ENCODE measurements at places on chromosomes 3 and 15.
A peak's percentile ranks its signal among the peaks of the same experiment; 100 is the strongest.

DNA sequence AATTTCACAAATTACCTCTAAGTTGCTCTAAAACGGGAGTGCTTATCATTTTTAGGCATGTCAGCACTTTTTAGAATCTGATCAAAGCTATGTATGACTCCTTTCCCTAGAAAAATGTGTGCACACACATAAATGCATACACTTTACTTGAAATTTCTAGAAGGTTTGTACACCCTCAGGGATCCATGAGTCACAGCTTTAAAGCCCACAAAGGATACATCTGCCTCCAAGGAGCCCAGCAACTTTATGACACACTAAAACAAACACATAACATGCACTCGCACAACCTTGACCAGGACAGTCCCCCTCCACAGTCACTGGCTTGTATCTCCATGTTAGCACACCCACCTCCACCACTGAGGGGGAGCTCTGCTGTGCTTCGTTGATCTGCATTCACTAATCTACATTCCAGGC lies 722.0 kb upstream of the CFAP20DC start:
- DNase-seq = no peak

GRCh38 chr3:48456456-48456855 lies 9.9 kb downstream of the ATRIP start:
- DNase-seq = no peak

DNA sequence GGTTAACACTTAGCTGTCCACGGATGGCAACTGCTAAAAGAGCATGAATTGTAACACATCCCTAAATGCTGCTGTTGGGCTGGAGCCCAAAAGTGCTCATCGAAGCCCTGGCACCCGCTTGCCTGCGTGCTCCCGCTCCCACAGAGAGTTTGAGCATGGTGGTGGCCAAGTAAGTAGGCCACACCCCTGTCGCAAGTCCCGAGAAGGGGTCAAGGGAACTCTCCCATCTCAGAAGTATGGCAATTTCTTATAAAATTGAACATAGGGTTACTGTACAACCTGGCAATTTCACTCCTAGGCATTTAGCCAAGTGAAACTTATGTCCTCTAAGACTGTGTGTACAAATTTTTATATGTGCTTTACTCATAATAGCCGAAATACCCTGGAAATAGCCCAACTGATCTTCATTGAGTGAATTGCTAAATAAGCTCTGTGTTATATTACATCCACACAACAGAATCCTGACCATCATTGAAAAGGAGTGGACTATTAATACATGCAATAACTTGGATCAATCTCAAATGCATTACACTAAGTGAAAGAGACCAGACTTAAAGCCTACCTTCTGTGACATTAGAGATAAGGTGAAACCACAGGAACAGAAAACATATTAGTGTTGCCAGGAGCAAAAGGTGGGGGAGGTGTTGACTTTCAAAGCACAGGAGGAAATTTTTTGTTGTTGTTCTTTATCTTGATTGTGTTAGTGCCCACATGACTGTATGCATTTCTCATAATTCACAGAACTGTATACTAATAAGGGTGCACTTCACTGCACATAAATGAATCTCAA lies 1.5 kb upstream of the GCSAM start:
- no peak for DNase-seq

- DNase-seq = no peak
These were observed 373.1 kb downstream of the FOXP1 start for GRCh38 chr3:71210257-71211007.

- DNase-seq = no peak
These were observed 15.7 kb downstream of the OR5H15 start for GRCh38 chr3:98182196-98182595.

DNA sequence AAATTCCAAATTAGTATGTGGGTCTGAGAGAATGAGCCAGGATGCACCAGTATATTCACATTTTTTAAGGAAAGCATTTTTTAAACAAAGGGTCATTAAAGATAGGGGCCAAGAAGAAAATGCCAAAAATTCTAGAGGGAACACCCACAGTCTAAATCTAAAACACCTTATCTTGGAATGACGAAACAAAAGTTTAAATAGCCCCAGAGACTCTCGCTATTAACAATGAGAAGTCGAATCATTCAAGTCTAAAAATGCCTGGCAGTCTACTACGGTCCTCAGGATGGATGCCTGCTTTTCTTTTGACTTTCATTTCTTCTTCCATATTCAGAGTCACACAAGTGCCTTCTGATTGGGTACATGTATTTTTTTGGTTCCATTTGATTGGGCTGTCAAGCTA lies 66.3 kb downstream of the SSUH2 start:
- no peak for DNase-seq

DNA sequence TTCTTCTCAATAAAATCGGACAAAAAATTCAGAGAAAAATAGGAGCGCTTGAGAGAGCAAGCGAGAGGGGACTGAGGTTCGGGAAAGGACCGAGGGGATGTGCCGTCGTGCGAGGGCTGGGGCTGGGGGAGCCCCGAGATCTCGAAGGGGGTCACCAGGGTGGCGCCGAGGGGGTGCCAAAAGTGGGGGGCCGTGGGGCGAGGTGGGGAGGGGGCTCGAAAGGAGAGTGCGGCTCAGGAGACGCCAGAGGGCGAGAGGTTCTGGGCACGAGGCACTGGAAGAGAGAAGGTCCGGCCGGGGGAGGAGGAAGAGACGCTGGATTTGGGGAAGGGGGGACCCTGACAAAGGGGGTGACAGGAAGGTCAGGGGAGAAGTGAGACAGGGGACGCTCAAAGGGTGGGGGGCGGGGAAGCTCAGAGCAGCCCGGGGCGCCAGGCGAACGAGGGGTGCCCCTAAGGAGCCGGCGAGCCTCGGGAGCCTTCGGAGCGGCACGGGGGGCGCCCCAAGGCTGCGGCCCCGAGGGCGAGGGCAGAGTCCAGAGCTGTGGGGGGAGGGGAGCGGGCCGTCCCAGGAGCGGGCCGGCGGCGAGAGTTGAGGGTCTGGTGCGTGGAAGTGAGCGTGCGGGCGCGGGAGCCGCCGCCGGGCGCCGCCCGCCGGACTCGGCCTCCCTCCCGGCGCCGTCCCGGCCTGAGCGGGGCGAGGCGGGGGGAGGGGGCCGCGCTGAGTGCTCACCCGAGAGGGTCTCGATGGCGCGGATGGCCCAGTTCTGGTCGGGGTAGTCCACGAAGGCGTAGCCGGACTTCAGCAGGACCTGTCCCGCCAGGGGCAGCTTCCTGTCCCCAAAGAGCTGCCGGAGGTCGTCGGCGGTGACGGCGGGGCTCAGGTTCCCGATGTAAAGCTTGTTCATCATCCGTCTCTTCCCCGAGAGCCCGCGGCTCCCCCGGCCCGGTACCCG lies 514 bp downstream of the IGF2BP2 start:
- peak; percentile 52 for DNase-seq

- no peak for DNase-seq
These were observed 212.9 kb downstream of the CD47 start for GRCh38 chr3:107877936-107878335.

DNA sequence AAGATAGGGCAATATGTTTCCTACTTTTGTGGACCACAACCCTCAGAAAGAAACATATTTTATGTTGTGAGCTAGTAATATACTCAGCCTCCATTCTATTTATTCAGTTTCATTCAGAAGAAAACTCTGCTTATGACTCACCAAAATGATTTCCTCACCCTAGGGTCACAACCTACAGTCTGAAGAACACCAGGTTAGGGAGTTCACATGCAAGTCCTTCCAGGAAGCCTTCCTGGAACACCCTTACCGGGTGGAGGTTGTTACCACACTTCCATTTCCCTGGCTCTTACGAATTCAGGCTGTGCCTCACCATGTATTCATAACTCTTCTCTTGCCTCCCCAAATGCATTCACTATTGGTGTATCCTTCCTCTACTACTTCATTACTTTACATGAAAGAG lies 228.0 kb upstream of the ADAMTS9 start:
- no peak for DNase-seq

DNA sequence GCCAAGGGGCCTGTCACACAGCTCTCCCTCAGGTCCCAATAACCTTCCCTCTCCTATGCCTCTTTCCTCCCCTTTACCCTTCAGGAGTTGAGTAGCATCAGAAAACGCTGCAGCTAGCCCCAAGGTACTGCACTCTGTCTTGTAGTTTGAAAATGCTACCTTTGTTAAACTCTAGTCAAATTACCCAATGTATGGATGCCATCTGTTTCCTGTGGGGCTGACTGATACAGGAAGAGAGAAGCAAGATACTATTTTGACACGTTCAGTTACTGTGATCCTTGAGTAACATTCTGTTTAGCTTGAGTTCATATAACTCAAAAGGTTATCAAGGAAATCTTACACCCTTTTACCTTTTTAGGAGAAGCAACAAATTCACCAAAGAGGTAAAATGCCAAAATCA lies 493.1 kb downstream of the FHIT start:
- DNase-seq = no peak

DNA sequence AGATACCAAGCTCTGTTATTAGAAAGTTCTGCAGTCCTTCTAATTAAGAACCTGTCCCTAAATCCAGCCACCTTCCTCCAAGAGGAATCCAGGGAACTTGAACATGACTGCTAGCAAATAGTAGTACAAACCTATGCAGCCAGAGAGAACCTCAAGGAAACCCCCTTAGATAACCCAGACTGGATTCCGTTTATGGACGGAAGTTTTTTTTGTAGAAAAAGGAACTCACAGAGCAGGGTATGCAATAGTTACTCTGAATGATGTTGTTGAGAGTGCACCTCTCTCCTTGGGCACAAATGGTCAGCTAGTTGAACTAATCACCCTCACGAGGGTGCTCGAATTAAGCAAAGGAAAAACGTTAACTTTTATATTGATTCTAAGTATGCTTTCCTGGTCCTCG lies 40.8 kb downstream of the TM4SF18 start:
- no peak for DNase-seq

- no peak for DNase-seq
These were observed 63.5 kb upstream of the KLF13 start for GRCh38 chr15:31262901-31263671.

- DNase-seq = no peak
These were observed 58.8 kb downstream of the ITPR1 start for GRCh38 chr3:4551794-4552442.

DNA sequence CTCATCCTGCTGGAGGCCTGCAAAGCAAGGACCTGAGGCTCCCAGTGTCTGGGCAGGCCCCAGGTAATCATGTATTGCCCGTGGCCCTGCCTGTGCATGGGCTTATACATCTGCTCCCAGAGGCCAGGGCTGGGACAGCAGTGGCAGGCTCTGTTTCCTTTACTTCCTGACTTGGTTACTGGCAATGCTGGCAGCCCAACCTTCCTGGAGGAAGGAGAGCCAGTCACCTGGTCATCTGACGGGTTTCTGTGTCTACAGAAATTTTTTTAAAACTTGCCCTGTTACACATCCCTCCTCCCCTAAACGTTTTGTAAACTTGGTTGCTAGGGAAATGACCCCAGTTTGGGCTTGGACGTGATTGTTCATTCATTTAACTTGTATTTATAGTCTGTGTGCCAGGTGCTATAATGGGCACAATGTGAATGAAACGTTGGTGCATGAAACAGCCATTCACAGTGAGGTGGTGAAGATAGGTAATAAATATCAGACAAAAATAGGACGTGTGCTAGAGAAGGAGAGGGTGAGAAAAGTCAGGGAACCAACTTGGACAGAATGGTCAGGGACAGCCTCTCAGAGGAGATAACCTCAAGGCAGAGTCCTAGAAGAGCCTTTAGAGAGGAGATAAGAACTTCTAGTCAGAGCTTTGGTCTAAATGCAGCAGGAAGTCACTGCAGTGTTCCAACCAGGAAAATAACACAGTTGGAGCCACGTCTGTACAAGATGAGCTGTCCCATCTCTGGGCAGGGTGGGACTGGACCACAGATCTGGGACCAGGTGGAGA lies 14.1 kb downstream of the TEX264 start:
- DNase-seq = no peak

- no peak for DNase-seq
These were observed 44.3 kb upstream of the DYNC1LI1 start for GRCh38 chr3:32614956-32615355.

DNA sequence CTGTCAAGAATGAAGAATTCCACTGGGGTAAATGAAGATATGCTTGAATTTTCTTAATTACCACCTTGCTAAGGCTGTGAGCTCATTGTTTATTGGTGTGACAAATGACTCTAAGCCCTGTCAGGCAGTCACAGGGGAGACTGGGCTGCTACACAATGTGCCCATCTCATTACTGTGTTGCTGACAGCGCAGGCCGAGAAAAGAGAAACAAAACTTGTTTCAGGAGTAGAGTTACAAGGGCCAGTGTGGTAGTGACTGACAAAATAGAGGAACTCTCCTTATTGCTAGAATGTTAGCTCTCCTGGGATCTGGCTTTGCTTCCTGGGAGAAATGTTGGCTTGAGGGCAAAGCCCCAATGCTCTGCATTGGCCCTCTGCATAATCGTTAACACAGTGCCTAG lies 130.4 kb upstream of the CRBN start:
- no peak for DNase-seq

DNA sequence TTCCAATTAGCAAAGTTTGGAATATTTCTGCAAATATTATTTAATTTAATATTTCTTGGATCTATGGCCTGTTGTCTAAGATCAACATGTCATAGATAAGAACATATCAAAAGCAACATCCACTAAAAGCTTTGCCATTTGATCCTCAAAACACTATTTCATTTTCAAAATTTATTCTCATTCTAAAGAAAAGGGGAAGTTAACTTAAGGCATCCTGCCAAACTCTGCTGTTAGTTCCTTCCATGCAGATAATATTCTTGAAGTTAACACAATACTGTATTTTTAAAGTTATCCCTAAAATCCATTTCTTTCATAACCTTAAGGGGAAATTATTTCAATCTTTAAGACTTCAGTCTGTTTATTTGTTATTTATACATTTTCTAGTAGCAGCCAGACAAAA lies 28.2 kb upstream of the GBE1 start:
- DNase-seq = no peak

- DNase-seq = no peak
These were observed 26.5 kb upstream of the FAM98B start for GRCh38 chr15:38427380-38427779.

All from CD8-positive, alpha-beta T cell (primary cell).